Naive thymus-derived CD4-positive, alpha-beta T cell (primary cell): ENCODE measurements at places on chromosomes 13 and 19.

DNA sequence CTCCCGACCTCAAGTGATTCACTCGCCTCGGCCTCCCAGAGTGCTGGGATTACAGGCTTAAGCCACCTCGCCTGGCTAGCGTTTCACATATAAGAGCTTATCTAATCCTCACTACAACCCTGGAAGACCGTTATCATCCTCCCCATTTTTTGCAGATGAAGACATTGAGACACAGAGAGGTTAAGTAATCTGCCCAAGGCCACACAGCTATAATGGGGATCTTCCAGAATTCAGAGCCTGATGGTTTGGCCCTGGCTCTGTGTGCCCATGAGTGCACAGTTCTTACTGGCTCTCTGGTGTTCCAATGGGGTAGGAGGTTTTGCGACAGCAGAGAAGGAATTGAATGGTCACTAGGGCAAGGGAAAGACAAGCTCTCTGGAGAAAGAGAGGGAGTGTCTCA is 16.8 kb upstream of the KCTD15 start:
- DNase-seq = no peak

DNA sequence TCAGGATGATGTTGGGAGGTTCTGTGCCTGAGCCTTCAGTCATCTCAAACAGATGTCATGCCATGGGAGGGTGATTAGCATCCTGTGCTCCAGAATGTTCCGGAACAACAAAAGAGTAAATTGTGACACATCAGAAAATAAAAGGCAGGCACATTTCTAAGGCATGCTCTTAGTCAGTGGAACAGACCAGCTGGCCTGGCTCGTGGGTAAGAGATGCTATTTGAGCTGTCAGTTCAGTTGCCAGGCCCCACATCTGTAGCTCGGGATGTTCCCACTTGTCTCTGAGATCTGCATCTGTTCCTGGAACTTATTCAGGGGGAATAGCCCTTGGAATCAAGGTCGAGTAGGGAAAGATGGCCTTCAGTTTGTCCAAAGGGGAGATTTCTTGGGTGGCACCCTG is 26.0 kb downstream of the OLFM4 start:
- DNase-seq = no peak

DNA sequence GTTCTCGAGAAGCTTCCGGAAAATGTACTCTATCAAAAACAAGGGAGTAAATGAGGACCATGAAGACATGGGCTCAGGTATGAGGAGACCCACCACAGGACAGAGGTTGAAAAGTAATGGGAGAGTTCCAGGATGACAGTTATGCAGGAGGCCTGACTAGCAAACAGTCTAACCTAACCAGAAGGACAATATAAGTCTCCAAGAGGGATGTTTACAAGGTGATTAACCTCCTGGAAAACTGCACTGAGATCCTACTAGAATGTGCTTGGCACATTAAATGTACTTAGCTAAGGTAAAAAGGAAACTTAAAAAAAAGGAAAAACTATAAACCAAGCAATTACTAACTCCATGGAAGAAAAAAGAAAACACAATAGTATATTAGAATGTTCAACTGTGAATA is 258.3 kb downstream of the KLF5 start:
- no peak for DNase-seq

DNA sequence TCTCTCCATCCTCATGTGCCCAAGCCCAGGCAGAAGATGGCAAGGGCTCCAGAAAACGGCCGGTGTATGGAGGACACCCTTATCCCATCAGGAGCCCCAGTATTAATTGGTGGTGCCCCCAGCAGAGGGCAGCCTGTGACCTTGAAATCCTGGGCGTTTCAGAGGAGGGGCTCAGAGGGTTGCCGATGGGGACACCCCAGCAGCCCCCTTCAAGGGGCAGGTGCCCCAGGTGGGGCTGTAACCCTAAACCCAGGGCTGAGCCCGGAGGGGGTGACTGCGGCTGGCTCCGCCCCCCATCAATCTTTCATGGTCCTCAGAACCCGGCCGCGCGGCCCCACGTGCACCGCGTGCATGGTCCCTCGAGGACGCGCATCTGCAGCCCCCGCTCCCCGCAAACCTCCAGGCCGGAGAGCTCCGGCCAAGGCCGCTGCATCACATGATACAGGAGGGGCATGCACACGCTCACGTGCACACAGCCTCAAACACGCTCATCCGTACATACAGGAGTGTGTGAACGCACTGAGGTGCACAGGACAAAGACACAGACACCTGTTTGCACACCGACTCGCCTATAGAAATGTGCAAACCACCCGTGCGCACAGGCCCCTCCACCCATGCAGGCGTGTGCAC is 949 bp downstream of the RAB3A start:
- DNase-seq = peak; percentile 49

- DNase-seq = no peak
Measured at GRCh38 chr19:29285878-29286277, 72.9 kb upstream of the UQCRFS1 start.
